ENCODE measurements at places on chromosomes 2 and 18.

DNA sequence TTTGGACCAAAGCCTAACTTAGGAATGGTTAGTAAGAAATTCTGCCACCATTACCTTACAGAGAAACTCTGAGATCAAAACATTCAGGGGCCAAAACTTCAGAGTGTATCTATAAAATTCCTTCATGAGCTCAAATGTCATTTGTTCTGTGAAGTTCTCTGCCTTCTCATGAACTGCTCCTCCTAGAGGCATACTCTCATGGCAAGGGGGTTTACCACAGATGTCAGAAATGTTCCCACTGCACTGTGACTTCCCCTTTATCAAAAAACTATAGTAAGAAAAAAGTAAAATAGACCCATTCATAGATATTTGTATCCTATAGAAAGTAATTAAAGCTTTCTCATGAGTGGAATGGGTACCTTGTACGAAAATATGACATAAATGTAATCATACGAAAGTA lies 68.5 kb downstream of the USP40 start:
- DNase-seq: no peak

GRCh38 chr2:180991361-180991760 lies 11.0 kb downstream of the UBE2E3 start:
- no peak for DNase-seq

DNA sequence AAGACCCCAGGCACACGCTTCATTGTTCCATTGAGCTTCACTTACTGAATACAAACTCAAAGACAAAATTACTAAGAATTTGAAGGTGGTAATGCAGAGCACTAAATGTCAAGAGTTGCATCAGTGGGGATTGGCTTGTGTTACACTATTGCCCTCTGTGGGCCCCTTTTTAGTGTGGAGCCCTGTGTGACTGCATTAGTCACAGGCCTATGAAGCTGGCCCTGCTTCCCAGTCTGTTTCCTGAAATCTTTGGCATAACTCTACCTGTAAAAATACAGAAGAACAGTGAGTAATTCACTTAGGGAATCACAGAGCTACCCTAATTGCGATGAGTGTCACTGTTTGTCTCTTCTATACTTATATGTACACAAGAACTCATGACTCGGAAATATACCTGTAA lies 40.0 kb upstream of the STPG4 start:
- no peak for DNase-seq

- no peak for DNase-seq
These were observed 28.2 kb downstream of the PELI1 start for GRCh38 chr2:64115808-64116598.

DNA sequence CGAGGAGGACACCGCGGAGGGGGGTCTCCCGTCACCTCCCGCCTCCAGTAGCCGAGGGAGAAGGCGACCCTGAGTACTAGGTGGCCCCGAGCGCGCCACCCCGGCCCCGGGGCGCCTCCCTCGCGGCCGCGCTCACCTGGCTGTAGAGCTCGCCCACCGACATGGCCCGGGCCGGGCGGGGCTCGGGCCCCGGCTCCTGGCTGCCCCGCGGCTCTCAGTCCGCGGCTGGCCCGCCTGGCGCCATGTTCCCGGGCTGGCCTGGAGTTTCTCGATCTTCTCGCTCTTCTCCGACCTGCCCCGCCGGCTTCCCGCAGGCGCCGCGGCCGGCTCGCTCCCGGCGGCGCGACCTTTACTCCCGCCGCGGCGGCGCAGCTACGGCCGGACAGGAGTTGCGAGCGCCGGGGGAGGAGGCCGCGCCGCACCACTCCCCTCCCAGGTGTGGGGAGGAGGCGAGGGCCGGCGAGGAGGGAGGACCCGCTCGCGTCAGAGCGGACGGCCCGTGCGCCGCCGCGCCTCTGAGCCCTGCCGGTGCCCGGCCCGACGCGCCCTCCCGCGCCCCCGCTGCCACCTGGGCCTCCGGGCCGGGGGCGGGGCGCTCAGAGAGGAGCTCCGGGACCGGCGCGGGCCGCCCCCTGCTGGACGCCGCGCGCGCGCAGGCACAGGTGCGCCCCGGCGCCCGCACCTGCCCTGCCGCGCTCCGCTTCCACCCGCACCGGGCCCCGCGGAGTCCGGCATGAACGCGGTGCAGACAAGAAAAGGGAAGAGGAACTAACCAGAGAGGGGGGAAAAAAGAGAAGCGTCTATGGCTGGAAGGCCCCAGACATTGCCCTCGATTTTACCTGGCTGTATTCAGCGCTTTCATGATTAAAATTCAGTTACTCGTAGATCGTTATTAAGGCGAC lies at the start of gene MYO5B:
MYO5B (minus strand) TSS at position 517 of the 902 bp plus-strand sequence; CDS start at position 163, 354 bp downstream.
- DNase-seq: peak; percentile 35

DNA sequence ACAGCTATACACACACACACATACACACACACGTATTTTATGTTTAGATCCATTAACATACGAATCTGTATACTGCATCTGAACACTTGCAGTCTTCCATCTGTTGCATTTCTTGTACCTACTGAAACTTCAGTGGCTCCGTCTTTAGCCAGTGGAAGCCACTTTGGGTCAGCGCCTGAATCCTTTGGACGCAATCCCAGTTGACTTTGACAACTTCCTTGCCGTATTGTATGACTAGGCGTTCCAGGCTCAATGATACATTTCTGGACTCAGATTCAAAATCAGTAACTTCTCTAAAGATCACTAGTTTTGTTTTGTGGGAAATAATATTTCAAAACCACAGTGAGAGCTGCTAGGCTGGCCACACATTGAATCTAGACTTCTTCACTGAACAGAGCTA lies 101.5 kb upstream of the GPC1 start:
- DNase-seq: no peak

DNA sequence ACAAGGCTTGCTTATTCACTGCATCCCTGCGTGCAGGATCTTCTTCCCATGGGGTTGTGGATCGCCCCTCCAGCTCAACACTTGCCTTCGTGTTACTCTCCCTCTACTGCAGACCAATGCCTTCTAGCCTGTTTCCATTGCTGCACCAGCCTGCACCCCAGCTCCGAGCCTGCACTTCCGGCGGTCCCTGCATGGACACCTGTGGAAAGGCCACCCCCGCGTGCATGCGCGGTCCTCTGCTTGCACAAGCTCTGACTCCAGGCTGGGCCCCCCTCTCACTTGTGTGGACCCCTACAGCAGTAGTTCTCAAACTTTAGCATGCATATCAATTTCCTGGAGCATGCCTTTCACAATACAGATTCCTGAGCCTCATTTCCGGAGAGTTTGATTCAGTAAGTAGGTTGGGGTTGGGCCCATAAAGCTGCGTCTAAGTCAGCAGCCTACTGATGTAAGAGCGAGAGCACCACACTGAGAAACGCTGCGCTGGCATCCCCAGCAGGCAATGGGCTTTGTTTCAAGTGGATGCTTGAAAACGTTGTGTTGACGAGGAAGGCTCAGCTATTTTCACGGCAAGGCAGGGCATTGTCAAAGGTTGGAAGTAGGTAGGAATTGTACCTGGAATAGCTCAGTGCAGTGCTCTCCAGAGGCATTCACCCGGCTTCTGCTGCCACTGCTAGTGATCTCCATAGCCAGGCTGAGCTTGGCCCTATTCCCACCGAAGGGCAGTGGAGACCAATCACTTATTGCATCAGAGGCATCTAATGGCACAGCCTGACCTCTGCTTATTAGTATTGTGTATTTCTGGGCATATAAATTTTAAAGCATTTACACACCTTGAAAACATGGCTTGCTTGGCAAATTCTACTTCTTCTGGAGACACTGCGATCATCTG lies 32.6 kb downstream of the CREG2 start:
- no peak for DNase-seq

- DNase-seq: no peak
These were observed 80.2 kb downstream of the CMPK2 start for GRCh38 chr2:6785493-6785892.

DNA sequence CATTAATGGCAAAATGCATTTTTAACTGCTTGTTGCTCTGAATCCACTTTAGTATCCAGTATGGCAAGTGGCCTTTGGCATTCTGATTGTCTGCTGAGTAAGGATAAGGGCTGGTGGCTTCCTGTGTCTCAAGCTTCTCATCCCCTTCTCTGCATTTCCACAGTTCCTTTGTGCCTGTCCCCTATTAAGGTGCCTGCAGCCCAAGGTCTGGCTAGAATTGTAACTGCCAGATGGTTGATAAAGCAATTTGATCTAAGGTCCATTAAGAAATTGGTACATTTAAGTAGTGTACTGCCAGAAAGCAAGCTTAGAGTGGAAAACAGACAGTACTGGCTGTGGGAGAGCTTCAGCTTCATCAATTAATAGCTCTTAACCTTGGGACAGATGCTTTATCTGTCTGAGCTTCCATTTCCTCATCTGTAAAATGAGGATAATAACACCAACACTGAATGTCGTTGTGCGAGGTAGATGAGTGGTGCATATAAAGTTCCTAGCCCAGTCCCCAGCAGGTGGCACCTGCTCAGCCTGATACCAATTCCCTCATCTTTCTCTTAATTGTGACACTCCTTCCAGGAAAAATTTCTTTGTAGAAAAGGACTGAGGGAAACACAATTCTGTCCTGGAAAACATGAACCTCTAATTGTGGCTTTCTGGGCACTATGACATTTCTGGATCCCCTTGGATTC lies 570.6 kb upstream of the GCFC2 start:
- no peak for DNase-seq

GRCh38 chr2:100006516-100006915 lies 135.9 kb downstream of the AFF3 start:
- no peak for DNase-seq

DNA sequence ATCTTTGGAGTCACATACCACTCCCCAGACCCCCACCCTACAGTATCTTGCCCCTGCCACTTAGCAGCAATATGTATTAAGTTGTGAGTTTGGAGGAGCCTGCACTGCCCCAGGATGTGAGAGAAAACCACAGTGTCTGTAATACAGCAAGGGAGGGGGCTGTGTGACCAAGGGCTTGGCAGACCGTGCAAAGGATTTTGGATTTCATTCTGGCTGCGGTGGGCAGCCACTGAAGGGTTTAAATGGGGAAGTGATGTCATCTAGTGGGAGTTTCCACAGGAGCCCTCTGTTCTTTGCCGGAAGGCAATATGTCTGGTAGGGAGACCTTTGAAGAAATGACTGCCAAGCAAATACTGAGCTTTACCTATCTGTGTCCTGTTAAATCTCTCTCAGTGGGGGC lies 202.4 kb downstream of the FHOD3 start:
- DNase-seq: no peak

- no peak for DNase-seq
These were observed 45.5 kb downstream of the EIPR1 start for GRCh38 chr2:3332133-3332532.

DNA sequence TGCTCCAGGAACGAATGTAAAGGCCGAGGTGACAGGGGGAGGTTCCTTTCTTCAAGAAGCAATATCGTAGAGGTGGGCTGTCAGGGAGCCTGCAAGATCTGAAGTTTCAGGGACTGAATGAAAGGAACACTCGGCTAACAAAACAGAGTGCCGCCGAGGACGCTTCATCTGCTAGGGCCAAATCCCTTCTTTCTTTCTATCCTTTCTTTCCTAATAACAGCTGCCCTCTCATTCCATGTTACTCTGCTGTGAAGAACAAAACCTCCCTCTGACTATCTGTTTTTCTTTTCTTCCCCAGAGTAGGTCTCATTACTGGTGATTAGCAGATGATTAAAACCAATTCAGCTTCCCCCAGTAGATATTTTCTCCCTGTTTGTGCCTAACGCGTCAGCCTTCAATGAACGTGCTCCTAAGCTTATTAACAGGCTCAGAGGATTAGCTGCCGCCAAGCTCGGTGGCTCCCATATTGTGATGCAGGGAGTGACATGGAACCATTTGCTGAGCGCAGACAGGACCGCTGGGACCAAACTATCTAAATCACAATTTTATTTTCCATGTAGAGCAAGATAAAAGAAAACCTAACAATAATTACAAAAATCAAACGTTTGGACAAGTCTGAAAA lies 414.6 kb downstream of the TMEM182 start:
- DNase-seq: no peak

DNA sequence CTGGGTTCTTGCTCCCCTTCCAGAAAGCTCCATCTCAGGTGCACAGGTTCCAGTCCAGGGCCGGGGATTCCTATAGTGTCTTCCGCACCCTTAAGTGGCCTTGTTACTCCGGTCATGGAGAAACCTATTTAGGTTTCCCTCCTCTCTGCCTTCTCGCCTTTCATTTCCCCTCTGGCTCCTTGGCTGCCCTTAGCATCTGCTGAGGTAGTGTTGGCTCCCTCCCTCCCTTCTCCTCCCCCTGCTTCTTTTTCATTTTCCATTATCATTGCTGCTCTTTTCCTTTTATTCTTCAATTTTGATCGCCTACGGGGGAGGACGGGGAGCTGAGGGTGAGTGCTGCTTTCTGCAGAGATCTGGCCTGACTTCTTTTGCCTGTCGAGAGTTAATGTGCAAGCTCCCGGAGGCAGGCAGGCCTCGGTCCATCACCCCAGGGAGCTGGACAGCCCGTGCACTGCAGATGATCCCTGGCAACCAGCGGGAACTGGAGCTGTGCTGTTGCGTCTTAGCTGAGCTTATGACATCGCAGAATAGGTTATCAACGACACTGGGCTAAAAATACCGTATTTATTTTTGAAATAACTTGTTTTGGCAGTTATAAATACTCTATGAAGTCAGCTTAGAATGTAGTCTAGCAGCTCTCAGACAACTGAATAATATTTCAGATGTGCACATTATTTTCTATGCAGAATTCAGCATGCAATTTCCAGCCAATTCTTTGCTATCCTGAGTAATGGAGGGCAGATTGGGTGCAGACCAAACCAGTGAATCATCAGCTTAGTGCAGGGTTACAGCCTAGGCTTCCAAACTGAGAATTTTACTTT lies 141.9 kb downstream of the SLC4A3 start:
- peak; percentile 50 for DNase-seq

GRCh38 chr2:120910956-120911951 lies 175.6 kb downstream of the GLI2 start:
- DNase-seq: peak; percentile 59

DNA sequence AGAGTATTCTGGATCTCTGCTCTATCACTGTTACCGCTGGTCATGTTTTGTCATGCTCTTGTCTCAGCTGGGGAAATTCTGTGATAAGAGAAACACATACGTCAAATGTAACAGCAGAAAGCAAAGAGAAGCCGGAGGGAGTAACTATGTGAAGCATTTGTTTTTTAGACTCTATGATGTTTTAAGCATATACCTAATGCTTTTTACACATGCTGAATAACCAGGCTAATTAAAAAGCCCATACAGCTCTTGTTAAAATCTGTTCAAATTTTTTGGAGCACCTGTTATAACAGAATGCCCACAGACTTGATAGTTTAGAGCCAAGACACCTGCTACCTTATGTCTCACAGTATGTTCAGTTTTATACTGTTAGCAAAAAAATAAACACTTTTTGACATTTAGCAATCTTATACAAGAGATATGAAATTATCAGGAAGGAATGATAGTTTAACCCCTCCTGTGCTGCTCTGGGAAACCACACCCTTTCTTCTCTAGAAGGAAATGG lies 92.3 kb upstream of the TANK start:
- DNase-seq: no peak

All from AG20443 (cell line).